ENCODE measurements at places on chromosomes 5 and 9. TPM values are rescaled to one million over a fixed set of nuclear protein-coding genes. Genes with fewer than 3 reads are reported as not detected.

Gene GABRG2
- total RNA-seq: not detected

Gene GALNT12
- total RNA-seq: 8.8 TPM

DNA sequence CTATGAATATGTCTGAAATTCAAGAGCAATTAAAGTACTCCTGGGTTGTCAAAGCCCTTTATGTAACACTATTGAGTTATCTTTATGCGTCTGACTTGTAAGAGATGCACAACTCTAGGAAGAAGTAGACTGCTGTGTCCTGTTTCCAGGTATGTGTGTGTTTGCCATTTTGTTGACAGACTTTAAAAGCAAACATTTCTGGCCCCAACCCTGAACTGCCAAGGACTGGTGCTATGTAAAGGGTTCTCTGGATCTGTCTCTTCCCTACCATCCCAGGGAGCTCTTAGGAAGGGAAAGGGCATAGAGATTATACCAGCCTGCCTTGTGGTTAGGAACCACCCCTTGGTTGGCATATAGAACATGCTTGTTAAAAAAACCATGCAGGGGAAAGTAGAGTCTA is 12.1 kb downstream of the SLC22A5 start:
- DNase-seq: no peak

DNA sequence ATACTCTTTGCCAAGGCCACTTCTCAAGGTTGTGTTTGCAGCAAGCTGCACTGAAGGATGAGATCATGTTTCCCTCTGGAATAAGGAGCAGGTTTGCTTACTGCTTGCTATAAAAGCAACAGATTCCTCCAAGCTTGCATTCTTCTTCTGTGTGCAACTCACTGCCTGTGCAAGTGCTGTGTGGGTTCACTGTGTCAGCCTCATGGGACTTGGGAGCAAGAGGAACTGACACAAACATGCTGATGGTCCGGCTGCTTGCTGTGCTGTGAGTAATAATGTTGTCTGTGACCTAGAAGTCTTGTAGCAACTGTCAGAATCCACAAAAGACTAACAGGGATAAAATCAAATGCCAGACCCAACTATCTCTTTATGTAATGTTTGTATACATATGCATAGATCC is 33.6 kb upstream of the SHC3 start:
- no peak for DNase-seq
